ENCODE measurements at places on chromosomes 6 and 20.

- no peak for DNase-seq
These were observed 65.9 kb downstream of the FAM184A start for GRCh38 chr6:119012521-119012920.

- DNase-seq: no peak
These were observed 628.3 kb downstream of the MMUT start for GRCh38 chr6:48834706-48835105.

GRCh38 chr6:5580736-5581581 is 319.6 kb downstream of the FARS2 start:
- DNase-seq: no peak

DNA sequence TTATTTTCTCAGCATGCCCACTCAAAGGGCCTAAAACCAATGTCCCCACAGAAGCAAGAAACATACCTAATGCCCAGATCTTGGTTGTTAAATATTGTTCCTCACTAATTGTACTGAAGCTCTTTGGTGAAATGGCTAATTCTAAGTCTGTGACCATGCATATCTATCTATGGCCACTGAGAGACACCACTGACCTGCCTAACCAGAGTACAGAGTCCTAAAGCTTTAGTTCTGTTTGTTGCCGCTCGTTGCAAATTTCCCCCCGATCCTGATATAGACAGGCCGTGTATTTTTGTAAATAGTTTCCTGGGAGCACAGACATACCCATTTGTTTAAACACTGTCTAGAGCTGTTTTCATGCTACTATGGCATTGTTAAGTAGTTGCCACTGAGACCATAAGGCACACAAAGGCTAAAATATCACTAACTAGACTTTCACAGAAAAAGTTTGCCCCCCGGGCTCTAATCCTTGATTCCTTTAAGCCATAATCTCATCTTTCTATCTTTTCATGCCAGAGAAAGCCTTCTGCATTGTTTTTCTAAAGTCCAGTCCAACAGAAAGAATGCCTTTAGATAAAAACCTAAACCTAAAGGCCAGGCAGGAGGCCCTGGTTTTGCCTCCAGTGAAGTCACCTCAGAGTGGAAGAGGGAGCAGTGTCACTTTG is 48.7 kb downstream of the DNAAF9 start:
- no peak for DNase-seq

DNA sequence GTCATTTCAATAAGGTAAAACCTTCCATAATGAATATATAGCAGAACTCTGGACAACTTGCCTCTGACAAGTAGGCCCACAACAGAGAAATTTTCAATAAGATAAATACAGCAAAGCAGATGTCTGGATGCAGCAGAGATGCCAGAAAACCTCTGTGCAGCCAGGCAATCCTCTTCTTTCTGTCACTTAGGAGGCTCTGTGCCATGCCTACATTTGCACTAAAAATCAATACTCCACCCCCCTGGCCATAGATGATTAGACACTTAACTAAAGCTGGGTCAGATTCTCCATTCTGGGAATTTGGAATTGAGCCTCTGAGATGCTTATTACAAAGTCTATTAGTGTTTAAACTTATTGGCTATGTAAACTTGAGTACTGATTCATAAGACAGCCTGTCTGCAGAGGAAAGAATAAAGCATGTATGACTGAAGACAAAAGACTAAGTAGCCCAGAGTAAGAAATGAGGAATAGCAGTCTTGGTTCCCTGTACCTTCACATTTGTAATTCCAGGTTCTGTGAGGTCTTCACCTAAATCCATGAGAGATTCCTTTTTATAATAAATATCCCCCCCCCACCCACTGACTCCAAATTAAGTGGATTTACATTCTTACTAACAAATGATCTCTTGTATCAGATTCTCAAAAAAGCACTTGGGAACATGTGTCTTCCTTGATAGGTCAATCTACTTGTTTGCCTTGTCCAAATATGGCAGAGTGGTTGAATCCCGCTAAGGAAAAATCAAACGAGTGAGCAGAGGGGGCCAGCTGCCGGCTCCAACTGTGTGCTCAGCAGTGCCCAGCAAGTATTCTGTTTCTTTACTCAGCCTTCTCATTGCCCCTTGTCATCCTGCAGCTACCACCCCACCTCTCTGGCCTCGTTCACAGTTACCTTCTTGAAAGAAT is 20.4 kb downstream of the MAN1A1 start:
- no peak for DNase-seq

GRCh38 chr6:153167061-153167891 is 36.2 kb upstream of the RGS17 start:
- DNase-seq: peak; percentile 66

DNA sequence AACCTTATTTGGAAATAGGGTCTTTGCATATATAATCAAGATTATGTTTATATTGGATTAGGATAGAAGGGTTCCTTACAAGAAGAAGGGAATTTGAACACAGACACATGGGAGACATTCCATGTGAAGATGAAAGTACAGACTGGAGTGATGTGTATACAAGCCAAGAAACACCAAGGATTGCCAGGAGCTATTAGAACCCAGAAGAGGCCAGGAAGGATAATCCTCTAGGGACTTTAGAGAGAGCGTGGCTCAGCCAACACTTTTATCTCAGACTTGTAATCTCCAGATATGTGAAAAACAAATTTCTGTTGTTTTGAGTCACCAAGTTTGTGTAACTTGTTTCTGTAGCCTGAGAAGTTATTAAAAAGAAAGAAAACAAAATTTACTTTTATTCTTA is 1173.9 kb upstream of the CITED2 start:
- no peak for DNase-seq

- DNase-seq: no peak
These were observed 170.7 kb downstream of the DOK5 start for GRCh38 chr20:54646156-54646517.

DNA sequence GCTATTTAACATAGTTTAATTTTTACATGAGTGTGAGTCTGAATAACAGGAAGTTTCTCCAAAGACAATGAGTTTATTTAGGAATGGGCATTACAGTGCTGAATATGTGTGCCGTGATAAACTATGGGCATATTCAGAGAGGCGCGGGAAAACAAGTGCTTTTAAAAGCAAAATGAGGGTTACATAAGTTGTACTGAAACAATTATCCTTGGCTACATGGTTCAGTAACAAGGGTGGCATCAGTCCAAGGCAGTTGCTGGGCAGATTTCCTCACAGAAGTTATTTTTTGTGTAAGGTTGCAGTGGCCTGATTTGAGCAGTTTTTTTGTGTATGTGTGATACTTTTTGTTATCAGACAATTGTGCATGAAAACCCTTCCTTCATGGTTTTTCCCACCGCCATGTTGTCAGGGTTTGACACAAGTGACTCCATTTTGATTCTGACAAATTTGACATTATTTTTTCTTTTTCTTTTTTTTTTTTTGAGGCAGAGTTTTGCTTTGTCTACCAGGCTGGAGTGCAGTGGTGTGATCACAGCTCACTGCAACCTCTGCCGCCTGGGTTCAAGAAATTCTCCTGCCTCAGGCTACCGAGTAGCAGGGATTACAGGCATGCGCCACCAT is 22.3 kb upstream of the PXDC1 start:
- no peak for DNase-seq

GRCh38 chr20:20461551-20461950 is 93.6 kb downstream of the INSM1 start:
- no peak for DNase-seq

GRCh38 chr6:87391334-87391733 is 16.4 kb upstream of the CFAP206 start:
- no peak for DNase-seq

DNA sequence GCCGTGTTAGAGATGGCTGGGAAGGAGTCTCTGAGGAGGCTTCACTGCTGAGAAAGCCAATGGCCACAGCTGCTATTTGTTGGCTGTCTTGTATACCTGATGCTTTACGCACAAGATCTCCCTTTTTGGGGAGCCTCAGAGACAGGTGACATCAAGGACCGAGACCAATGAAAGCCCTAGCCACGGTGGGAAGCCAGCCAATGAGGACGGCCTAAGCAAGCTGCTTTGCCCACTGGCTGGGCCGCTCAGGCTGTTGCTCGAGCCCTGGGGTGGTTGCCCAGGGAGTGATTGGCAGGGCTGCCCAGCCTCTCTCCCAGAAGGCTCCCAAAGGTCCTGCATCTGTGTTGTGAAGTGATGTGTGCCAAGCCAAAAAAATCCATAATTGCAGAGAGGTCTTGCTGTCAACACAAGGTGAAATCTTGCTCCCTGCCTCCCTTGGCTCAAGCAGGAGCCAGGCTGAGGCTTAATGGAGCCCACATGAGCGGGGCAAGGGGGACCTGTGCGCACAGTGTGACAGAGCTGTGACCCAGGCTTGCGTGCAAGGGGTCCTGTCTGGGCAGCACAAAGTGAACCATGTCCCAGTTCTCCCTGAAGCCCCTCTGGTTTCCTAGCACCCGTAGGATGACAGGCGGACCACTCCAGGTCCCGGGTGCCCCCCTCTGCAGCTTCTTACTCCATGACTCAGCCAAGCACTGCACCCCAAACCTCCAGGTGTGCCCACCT is 4.3 kb downstream of the MMP24OS start:
- no peak for DNase-seq

- DNase-seq: no peak
These were observed 18.3 kb upstream of the FOXP4 start for GRCh38 chr6:41527721-41528408.

- no peak for DNase-seq
These were observed 66.1 kb downstream of the FAM217A start for GRCh38 chr6:4012826-4013225.

GRCh38 chr6:137751768-137752560 is 115.1 kb upstream of the TNFAIP3 start:
- no peak for DNase-seq

- no peak for DNase-seq
These were observed 53.0 kb downstream of the LINC00237 start for GRCh38 chr20:21053002-21053762.

- DNase-seq: no peak
These were observed 4.1 kb upstream of the FAM135A start for GRCh38 chr6:70409216-70409615.

- no peak for DNase-seq
These were observed 105.5 kb downstream of the ARMC2 start for GRCh38 chr6:108953681-108954080.

DNA sequence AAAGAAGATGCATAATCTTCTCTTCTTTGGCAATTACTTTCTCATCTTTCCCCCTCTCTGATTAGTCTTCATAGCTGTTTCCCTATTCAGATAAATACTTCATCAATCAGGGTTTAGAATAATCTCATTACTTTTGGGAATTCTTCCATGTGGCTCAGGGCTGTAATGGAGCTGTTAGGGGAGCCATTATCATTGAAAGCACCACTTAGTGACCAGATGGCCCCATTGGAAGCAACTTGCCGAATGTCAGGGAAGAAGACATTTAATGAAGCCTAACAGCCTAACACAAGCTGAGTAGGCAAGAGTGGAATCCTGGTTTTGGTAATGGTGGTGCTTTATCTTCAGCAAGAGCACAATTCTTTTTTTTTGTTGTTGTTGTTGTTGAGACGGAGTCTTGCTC is 45.0 kb downstream of the TIAM2 start:
- DNase-seq: no peak

DNA sequence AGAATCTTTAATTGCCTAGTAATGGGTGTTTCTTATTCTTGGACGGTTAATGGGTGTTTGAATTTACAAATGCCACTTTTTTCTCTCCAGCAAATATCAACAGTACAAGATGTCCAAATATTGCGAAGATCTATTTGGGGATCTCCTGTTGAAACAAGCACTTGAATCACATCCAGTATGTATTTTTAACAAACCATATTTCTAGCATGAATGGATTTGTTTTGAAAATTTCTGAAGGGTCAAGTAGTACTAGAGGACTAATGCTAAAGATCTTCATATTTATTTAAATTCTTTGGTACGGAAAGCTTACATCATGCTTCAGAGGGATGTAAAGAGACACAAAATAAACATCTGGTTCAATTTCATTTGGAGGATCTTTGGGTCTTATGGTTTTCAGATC is 123.9 kb upstream of the LAMP5 start:
- no peak for DNase-seq

DNA sequence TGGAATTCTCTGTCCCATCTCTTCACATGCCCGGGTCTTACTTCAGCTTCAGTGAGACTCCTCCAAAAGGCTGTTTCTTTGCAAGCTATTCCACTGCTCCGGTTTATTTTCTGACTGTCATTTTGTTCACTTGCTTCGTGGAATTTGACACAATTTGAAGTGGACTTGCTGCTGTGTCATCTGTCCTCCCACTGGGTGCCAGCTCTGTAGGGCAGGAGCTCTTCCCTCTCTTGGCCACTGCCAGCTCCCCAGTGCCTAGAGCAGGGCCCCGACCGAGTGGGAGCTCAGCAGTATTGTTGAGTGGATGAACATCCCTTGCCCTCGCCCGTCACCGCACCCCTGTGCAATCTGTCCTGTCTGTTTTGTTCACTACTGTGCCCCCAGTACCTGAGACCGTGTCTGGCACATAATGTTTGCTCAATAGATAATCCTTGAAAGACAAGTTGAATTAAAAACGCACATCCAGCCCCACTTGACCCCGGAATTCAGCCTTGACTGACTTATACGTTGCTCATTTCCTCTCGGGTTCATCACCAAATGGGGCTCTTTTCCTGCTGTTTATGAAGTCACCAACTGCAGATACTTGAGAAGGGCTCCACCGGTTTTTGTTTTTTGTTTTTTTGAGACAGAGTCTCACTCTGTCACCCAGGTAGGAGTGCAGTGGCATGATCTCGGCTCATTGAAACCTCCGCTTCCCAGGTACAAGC is 170.3 kb upstream of the KCNG1 start:
- DNase-seq: no peak

DNA sequence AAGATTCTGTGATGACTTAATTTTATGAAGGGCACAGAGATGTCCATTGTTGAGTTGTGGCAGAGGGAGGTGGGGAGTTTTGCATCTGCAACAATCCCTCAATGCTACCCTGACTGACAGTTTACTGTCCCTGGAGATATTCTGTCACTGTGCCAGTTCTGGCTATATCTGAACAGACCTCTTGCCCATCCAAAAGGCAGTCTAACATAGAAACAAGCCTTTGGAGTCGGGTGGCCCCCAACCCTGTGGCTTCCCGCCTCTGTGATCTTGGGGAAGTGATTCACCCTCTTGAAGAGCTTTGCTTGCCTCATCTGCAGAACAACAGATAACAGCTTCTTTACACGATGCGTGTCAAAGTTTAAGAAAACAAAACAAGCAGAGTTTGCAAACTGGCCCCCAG is 3.8 kb upstream of the E2F1 start:
- DNase-seq: no peak

DNA sequence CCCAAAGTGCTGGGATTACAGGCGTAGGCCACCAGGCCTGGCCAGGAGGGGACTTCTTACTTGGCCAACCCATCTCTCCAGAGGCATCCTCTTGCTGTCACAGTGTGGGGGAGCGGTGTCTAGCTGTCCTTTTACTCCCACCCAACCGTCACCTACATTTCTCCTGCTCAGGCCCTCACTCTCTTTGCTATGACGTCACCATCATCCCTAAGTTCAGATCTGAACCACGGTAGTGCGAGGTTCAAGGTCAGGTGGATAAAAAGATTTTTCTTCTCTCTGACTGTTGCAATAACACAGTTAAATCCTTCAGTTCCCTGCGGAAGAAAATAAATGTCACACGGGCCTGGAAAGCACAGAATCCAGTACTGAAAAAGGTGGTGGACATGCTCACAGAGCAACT is 7.3 kb upstream of the RAET1L start:
- no peak for DNase-seq

GRCh38 chr6:41872147-41872546 is 23.0 kb downstream of the USP49 start:
- no peak for DNase-seq
